ENCODE measurements at places on chromosomes 1 and 21. TPM values are rescaled to one million over a fixed set of nuclear protein-coding genes. Genes with fewer than 3 reads are reported as not detected.

S100A7 gene
- not detected for total RNA-seq

TEX38 gene
- not detected for total RNA-seq

PCSK9 gene
- total RNA-seq: not detected

TNN gene
- total RNA-seq: not detected

NEXN gene
- total RNA-seq: 0.25 TPM

KRTAP12-2 gene
- not detected for total RNA-seq

OLFM3 gene
- total RNA-seq: not detected

ASTN1 gene
- total RNA-seq: not detected

ZSWIM5 gene
- total RNA-seq: 0.91 TPM

SYT14 gene
- not detected for total RNA-seq

PLA2G2C gene
- not detected for total RNA-seq

RXFP4 gene
- not detected for total RNA-seq

LCE3D gene
- not detected for total RNA-seq

LIN9 gene
- total RNA-seq: 1.3 TPM

ZMYND12 gene
- 0.58 TPM for total RNA-seq

NES gene
- total RNA-seq: not detected

OR2L13 gene
- total RNA-seq: not detected

ZNF496 gene
- total RNA-seq: 15.8 TPM

ANGPTL3 gene
- total RNA-seq: not detected

LRRC8B gene
- 15.4 TPM for total RNA-seq

STIL gene
- total RNA-seq: 2.1 TPM
